ENCODE measurements at places on chromosomes 7 and 10.

- no peak for DNase-seq
Measured at GRCh38 chr7:17121671-17122070, 176.8 kb upstream of the AHR start.

- DNase-seq: no peak
Measured at GRCh38 chr7:1550005-1550845, 5.8 kb downstream of the TMEM184A start.

DNA sequence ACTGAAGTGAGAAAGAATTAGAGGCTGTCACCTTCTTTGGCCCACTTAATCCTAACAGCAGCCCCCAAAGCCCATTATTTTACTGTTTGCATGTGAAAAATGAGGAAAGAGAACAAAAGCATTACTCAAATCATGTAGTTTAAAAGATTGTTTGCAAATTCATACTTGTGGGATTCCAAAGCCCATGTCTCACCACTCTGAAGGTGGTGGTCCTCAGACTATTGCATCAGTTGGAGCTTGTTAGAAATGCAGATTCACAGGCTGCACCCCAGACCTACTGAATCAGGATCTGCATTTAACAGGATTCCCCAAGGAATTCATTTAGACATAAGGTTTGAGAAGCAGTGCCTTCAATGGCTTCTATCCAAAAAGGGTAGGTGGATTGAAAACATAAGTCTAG lies 93.7 kb upstream of the PDE1C start:
- DNase-seq: no peak

- DNase-seq: no peak
Measured at GRCh38 chr7:28988091-28988490, 30.0 kb upstream of the TRIL start.

GRCh38 chr10:25245165-25245564 lies 70.4 kb downstream of the GPR158 start:
- DNase-seq: no peak

- no peak for DNase-seq
Measured at GRCh38 chr10:130764651-130765050, 546.9 kb downstream of the TCERG1L start.

DNA sequence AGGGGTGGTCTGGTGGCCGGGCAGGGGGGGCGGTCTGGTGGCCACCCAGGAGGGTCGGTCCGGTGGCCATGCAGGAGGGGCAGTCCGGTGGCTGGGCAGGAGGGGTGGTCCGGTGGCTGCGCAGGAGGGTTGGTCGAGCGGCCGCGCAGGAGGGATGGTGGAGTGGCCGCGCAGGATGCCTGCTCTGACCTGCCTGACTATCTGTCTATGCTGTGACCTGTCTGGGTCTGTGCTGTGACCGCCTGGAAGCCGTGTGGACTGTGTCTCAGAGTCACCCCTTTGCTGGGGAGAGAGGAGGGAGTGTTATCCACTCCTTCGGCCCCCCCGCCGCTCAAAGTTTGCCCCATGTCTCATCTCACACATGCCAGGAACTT lies 113.2 kb downstream of the ACTR3B start:
- DNase-seq: no peak

- DNase-seq: no peak
Measured at GRCh38 chr10:108496106-108496505, 1331.6 kb upstream of the SORCS1 start.

DNA sequence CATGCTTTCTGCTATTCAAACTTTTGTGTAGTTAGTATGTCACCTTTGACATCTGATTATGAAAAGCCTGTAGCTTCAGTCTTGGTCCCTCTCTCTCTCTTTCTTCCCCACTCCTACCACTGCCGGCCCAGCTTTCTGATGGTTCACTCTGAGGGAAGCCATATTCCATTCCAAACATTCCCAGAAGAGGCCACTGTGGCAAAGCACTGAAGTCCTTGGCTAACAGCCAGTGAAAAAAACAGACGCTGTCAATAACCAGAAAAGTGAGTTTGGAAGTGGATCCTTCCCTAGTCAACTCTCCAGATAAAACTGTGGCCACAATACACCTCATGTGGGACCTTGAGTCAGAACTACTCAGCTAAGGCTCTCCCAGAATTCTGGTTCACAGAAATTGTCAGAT lies 950.7 kb upstream of the PHF14 start:
- DNase-seq: no peak

DNA sequence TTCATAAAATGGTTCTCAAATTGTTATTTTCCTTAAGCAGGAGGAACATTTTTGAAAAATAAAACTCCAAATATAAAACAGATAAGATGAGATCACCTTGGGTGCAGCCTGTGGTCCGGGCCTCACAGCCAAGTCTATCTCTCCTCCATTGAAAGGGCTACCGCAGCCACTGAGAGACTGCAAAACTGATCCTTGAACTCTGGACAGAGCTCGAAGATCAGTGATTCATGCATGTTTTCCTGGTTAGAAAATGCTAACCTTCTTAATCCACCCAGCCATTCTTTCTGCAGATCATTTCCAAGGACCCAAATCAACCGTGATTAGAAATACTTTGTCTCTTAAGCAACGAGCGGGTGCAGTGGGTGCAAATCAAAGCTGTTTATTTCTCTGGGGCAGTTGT lies 378.8 kb downstream of the PLXDC2 start:
- no peak for DNase-seq

- no peak for DNase-seq
Measured at GRCh38 chr10:115606741-115607140, 513.6 kb downstream of the ATRNL1 start.

DNA sequence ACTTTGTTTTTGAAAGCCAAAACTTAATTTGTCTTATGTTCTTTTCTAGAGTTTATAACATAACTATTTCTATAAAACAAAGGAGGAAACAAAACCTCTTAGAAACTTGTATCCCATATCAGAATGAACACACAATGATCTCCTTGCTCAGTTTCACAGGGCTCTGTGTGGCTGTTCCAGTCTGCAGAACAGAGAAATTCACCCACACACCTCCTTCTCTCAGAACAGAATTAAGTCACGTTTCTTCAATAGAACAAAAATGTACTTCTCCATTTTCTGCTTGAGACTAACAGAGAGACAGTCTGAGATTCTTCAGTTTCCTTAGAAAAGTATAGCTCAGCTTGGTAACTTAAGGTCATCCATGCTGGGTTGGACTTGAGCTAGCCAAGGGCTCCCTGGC lies 15.8 kb upstream of the DOCK1 start:
- no peak for DNase-seq

DNA sequence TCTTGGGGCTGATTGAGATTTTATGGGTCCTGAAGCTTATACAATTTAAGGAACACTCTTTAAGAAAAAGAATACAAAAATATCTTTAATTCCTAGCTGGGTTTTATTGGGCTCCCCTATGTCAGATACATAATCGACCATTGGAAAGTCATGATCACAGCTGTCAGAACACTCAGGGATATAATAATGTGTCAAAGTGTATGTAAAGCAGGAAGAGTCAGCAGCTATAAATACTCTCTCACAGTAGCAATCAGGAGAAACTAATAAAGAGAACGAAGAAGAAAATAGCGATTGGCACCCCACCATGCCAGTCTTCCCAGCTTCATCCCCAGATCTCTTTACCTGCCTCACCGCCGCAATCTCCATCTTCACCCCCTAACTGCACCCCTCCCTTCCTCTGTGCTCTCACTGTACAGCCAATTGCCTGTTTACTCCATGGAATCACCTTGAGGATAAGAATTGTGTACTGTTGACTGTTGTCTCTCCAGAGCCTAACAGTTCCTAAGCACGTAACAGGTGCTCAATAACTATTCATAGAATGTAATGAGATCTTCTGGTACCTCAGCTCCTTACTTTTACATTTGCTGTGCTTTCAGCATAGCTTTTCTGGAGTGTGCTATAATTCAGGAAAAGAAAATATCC lies 24.0 kb upstream of the WNT8B start:
- no peak for DNase-seq

GRCh38 chr10:79180414-79181221 lies 111.9 kb downstream of the ZMIZ1 start:
- DNase-seq: no peak

DNA sequence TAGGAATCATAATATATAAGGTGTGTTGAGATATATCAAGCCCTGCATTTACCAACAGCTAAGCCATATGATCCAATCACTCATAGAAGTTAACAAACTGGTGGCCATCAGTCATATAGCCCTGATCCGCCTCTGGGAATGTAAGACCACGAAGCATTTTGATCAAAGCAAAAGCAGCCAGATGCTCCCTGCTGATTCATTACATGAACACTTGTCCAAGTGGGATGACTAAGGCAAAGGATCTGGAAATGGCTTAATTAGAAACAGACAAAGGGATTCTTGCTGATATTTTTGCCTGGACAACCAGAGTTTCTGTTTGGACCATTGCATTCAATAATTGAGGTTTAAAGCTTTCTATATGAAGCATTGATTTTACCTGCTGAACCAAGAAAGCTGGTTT lies 535.5 kb downstream of the GPAM start:
- DNase-seq: no peak
